ENCODE measurements at places on chromosomes 13 and 19.

- no peak overlapping the region for H3K27ac ChIP-seq
- no peak for DNase-seq
- H3K4me1 ChIP-seq: no peaks in the 10 kb centered on the region
Observed at GRCh38 chr13:82614086-82614485, 1268.2 kb downstream of the SLITRK1 start.

DNA sequence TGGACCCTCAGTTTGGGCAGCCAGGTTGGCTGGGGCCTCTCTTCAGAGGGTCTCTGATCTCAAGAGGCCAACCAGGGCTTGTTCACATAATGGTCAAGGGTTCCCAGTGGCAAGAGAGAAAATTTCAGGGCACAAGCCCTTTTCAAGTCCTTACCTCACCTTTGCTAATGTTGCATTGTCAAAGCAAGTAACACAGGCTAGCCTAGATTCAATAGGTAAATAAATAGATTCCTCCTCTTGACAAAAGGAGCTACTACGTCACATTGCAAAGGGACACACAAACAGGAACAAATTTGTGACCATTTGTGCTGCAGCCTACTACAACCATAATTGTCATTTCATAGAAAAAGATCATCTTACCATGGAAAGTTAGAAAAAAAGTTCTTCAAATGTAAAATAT lies 33.9 kb upstream of the FRY start:
- no peak overlapping the region for H3K4me3 ChIP-seq
- no peaks in the 10 kb centered on the region for H3K27me3 ChIP-seq
- no peak overlapping the region for H3K27ac ChIP-seq
- no peaks in the 10 kb centered on the region for H3K36me3 ChIP-seq
- DNase-seq: no peak

GRCh38 chr19:35845215-35846037 lies 6.9 kb downstream of the NPHS1 start:
- no peak overlapping the region for H3K27ac ChIP-seq
- H3K4me1 ChIP-seq: peaks cover 22% of the 10 kb centered on the region
- peaks cover 9% of the 10 kb centered on the region for H3K27me3 ChIP-seq
- DNase-seq: no peak
- peak overlapping the region; percentile 21 for H3K4me3 ChIP-seq
- no peaks in the 10 kb centered on the region for H3K36me3 ChIP-seq

- H3K27ac ChIP-seq: no peak overlapping the region
- peaks cover 4% of the 10 kb centered on the region for H3K36me3 ChIP-seq
- no peaks in the 10 kb centered on the region for H3K4me1 ChIP-seq
- no peak for DNase-seq
- no peaks in the 10 kb centered on the region for H3K27me3 ChIP-seq
Observed at GRCh38 chr19:17160908-17161307, 54.2 kb upstream of the USE1 start.

- H3K36me3 ChIP-seq: no peaks in the 10 kb centered on the region
- H3K4me1 ChIP-seq: no peaks in the 10 kb centered on the region
- H3K27ac ChIP-seq: no peak overlapping the region
- DNase-seq: no peak
- no peaks in the 10 kb centered on the region for H3K27me3 ChIP-seq
Observed at GRCh38 chr19:51168564-51169282, 26.6 kb downstream of the SIGLEC7 start.

DNA sequence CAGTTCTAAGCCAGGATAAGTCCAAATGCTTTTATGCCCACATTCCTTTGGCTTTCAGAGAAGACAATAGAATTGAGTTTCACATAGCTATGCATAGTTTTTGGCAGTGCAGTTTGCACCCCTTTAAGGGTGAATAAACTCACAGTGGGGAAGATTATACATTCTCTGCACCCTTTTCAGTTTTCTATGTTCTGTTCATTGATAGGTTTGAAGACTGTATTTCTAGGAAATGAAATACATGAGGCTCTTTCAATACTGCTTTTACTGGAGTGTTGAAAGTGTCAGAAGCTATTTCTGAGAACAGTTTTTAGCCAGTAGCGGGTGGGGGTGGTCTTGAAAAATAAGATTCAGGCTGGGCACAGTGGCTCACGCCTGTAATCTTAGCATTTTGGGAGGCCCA lies 46.2 kb downstream of the IPO5 start:
- H3K27me3 ChIP-seq: no peaks in the 10 kb centered on the region
- DNase-seq: no peak

DNA sequence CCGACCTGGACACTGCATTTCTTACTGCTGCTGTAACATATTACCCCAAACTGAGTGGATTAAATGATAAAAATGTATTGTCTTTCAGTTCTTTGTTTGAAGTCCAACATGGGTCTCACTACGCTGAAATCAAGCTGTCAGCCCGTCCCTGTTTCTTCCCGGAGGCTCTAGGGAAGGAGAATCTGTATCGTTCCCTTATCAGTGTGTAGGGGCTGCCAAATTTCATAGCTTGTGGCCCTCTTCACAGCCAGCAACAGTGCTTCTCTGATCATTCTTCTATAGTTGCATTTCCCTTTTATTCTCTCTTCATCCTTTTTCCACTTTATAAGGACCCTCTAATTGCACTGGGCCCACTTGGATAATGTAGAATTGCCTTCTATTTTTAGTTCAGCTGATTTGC lies 10.1 kb downstream of the ZNF234 start:
- no peaks in the 10 kb centered on the region for H3K4me1 ChIP-seq
- DNase-seq: no peak
- no peak overlapping the region for H3K4me3 ChIP-seq
- no peak overlapping the region for H3K27ac ChIP-seq

- H3K4me3 ChIP-seq: no peak overlapping the region
- no peaks in the 10 kb centered on the region for H3K36me3 ChIP-seq
- H3K27ac ChIP-seq: no peak overlapping the region
- H3K4me1 ChIP-seq: no peaks in the 10 kb centered on the region
Observed at GRCh38 chr13:109687559-109688448, 98.6 kb downstream of the IRS2 start.

- peaks cover 76% of the 10 kb centered on the region for H3K36me3 ChIP-seq
- H3K4me1 ChIP-seq: peaks cover 23% of the 10 kb centered on the region
- no peak overlapping the region for H3K4me3 ChIP-seq
- DNase-seq: no peak
- H3K27me3 ChIP-seq: no peaks in the 10 kb centered on the region
Observed at GRCh38 chr19:6417713-6418561, 6.7 kb downstream of the KHSRP start.

GRCh38 chr13:98977568-98978265 lies at the start of gene DOCK9:
Gene DOCK9, minus strand, starts transcription at chr13:98978064. Its CDS starts 155 bp downstream, at chr13:98977909.
- H3K27ac ChIP-seq: peak within 1 kb of the TSS; percentile 79
- H3K27me3 ChIP-seq: no peaks in the 10 kb centered on the region
- peak within 1 kb of the TSS; percentile 41 for H3K4me3 ChIP-seq
- H3K36me3 ChIP-seq: no peaks in the 10 kb centered on the region

GRCh38 chr13:44884076-44884729 lies 105.1 kb downstream of the NUFIP1 start:
- no peak for DNase-seq
- no peak overlapping the region for H3K4me3 ChIP-seq
- H3K4me1 ChIP-seq: no peaks in the 10 kb centered on the region
- no peaks in the 10 kb centered on the region for H3K36me3 ChIP-seq

DNA sequence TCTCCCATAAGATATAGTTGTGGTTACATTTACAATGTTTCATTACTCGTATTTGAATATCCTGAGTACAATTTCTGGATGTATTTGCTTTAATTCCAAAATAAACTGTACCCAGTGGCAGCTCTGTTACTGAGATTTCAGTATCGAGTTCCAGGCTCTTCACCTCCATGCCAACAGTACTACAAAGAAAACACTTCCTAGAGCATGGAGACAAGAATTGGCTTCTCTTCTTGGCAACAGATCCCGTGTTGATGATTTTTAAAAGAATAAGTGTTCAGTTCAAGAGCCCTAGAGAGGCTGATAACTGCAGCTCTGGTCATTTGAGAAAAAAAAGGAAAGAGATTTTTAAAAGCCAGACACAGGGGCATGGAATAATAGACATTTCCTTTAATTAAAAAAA lies 302.8 kb downstream of the EFNB2 start:
- no peaks in the 10 kb centered on the region for H3K4me1 ChIP-seq
- no peaks in the 10 kb centered on the region for H3K27me3 ChIP-seq
- no peak overlapping the region for H3K27ac ChIP-seq
- DNase-seq: no peak

DNA sequence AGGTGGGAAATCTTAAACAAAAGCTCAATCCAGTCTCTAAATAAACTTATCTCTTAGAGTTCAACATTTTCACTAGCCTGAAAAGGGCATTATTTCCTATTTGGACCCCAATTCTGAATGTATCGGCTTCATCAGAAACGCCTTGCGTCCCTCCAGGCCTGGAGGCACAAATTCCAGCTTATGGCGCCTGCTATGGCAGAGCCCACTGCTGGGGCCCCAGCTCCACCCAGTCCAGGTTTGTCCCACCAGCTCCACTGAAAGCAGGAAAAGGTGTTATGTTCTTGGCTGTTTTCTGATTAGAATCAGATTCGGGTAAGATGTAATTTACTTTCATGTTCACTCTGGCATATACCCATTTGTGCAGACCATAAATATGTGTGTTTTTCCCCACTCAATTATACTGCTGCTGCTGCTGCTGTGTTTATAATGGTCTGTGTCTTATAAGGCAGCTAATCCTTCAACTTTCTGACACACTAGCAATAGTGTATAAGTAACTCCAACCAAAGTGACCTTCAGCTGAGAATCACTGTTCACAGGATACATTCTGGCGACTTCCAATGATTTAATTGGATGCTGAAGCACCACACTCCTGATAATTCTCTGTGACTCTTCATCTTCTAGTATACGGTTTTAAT lies 6.4 kb downstream of the IRS2 start:
- peak overlapping the region; percentile 55 for H3K27ac ChIP-seq
- H3K4me3 ChIP-seq: peak overlapping the region; percentile 84
- H3K36me3 ChIP-seq: no peaks in the 10 kb centered on the region
- no peaks in the 10 kb centered on the region for H3K27me3 ChIP-seq
- H3K4me1 ChIP-seq: peaks cover 68% of the 10 kb centered on the region

- H3K4me1 ChIP-seq: no peaks in the 10 kb centered on the region
- H3K27me3 ChIP-seq: no peaks in the 10 kb centered on the region
- H3K36me3 ChIP-seq: no peaks in the 10 kb centered on the region
- H3K27ac ChIP-seq: no peak overlapping the region
Observed at GRCh38 chr13:99442273-99442895, 58.9 kb upstream of the TM9SF2 start.

DNA sequence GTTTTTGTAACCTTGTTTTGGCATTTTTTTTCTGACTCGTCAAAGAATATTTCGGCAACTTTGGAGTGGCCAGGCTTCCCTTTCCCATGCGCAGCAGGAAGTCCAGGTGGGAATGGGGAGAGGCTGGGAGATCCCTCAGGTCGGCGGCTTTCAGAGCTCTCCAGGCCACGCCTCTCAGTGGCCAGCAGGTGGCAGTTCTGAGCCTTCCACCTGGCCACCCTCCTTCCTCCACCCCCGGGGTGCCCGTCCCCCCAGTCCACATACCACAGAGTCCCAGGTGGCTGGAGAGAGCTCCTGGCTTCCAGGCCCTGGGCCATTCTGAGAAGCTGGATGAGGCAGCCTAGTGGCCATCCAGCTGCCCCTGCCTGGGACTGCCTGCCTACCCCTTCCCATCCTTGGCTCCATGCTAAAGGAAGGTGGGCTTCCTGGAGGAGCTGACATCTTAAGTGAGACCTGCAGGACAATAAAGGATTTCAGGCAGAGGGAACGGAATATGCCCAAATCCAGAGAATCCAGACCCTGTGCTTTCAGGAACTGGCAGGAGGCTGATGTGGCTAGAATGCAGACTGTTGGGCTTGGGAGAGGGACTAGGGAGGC lies 46.3 kb downstream of the CCNE1 start:
- no peak for DNase-seq
- no peaks in the 10 kb centered on the region for H3K27me3 ChIP-seq
- H3K27ac ChIP-seq: no peak overlapping the region
- H3K36me3 ChIP-seq: no peaks in the 10 kb centered on the region

DNA sequence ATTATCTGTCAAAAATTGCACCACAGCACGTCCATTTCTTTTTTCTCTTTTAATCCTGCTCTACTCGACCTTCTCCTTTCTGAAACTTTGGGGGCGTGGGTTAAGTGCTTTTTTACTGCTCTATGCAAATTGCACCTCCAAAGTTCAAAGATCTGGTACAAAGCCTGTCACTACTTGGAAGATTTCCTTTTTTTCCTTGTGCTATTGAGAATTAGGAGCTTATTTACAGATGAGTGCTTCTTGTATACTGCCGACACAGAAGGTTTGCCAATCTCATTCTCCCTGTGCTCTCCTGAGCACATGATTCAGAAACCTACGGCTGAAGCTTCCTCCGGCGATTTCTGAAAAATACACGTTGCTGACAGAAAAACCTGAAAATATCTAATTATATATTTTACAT lies 94.8 kb downstream of the TEX29 start:
- H3K4me1 ChIP-seq: no peaks in the 10 kb centered on the region
- H3K27me3 ChIP-seq: no peaks in the 10 kb centered on the region
- H3K27ac ChIP-seq: no peak overlapping the region
- H3K4me3 ChIP-seq: no peak overlapping the region
- no peaks in the 10 kb centered on the region for H3K36me3 ChIP-seq
- DNase-seq: no peak

DNA sequence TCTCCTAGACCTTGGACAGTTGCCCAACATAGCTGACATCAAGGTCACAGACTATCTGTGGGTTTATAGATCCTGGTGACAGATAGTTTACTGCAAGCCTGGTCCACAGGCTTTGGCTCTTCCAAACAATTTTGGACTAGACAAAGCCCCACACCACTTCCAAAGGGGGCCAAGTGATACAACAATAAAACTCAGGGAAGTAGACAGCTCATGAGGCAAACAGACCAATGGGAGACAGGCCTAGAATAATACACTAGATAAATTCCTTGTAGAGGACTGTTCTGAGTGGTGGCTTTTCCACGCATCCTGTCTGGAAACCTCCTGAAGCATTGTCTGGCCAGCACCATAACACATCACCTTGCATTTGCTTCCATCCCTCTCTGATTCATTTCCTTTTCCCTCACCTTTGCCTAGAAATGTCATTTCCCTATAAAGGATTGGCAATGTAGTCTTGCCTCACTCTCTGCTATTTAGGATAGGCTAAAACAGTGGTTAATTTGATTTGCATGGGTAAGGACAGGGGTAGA lies 284.2 kb downstream of the POU4F1 start:
- no peaks in the 10 kb centered on the region for H3K4me1 ChIP-seq
- no peak for DNase-seq
- no peak overlapping the region for H3K4me3 ChIP-seq
- no peaks in the 10 kb centered on the region for H3K36me3 ChIP-seq
- no peaks in the 10 kb centered on the region for H3K27me3 ChIP-seq

- no peak overlapping the region for H3K4me3 ChIP-seq
- no peak for DNase-seq
- no peaks in the 10 kb centered on the region for H3K36me3 ChIP-seq
- H3K27ac ChIP-seq: peak overlapping the region; percentile 68
- peaks cover 62% of the 10 kb centered on the region for H3K4me1 ChIP-seq
Observed at GRCh38 chr19:3520166-3521103, 14.3 kb downstream of the FZR1 start.

DNA sequence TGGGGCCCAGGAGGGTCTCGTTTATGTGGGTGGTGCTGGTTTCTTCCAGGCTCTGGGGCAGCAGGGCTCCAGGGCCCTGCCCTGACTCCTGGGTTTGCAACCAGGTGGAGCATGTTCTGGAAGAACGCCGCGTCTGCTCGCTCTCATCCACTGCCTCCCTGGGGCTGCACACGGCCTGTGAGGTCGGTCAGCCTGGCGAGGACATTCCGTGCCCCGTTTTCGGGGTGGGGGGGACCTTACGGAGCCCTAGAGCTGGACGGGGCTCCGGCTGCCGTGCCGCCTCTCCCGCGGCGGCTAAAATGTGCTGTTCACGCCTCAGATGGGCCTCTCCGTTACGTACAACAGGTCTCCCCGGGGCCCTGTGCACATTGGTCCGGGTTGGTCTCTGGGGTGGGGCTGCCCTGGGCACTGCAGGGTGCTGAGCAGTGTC lies 3.3 kb downstream of the GNA11 start:
- peak overlapping the region; percentile 50 for H3K27ac ChIP-seq
- H3K36me3 ChIP-seq: no peaks in the 10 kb centered on the region
- DNase-seq: no peak
- no peaks in the 10 kb centered on the region for H3K27me3 ChIP-seq
- H3K4me3 ChIP-seq: peak overlapping the region; percentile 6
- H3K4me1 ChIP-seq: peaks cover 77% of the 10 kb centered on the region
